ENCODE measurements at places on chromosomes 2 and 18. TPM values are rescaled to one million over a fixed set of nuclear protein-coding genes. Genes with fewer than 3 reads are reported as not detected.

The DOK6 gene
- 2.1 TPM for total RNA-seq

The SPDYA gene
- 0.78 TPM for total RNA-seq

The WNT10A gene
- total RNA-seq = 0.20 TPM

The NFU1 gene
- 74.2 TPM for total RNA-seq

The EEF1B2 gene
- total RNA-seq = 766 TPM

The PSMA8 gene
- not detected for total RNA-seq

The ZNF385B gene
- 1.3 TPM for total RNA-seq

The GAL3ST2 gene
- not detected for total RNA-seq

DNA sequence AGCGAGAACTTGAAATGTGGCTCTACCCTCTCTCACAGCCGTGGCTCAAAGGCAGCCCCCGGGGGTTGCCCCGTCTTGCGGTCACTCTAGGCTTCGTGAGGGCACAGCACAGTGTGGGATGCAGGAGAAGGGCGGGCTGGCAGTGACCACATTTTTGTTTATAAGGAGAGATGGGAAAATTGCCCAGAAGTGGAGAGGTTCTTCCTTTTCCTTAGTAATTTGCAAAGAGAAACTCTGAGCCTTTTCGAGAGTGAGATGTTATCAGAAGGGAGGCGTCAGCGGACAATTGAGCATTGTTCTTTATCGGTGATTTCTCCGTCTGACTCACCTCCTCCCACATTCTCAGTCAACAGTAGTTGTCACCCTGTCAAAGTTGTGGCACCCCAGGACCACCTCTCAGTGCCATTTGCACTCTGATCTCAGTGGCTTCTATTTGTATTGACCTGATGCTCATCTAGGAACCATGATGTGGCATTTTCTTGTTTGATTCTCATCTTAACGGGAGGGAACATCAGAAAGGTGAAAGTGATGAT lies 89.6 kb downstream of the ACAA2 start:
- H3K27ac ChIP-seq = peak overlapping the region; percentile 63
- no peaks in the 10 kb centered on the region for H3K27me3 ChIP-seq
- peak; percentile 54 for DNase-seq

DNA sequence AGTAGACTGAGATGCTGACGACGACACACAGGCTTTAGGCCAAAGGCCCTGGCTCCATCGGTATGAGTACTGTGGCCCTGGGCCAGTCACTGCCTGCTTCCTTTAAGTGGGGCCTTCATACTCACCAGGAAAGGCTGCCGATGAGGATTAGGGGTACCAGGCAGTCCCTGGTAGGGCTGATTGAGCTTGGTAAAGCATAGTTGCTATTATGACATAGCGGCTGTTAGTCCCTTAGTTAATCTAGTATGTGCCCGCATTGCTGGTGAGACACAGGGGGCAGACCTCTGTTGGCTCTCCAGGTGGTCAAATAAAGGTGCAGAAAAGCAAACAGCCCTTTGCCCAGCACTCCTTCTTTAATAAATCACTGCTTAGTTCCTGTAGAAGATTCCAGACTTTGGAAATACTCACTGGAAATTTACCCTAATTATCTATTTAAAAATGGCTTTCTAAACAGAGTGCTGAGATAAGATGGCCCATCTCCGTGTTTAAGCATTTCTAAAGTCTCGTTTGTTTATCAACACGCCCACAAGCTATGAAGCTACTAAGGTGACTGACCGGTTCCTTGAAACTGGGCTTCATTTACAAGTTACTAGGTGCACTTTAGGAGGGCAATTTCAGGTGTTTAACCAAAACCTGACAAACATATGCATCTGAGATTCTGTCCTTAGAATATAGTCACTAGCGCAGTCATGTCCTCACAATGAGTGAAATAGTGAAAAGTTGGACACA lies 8.7 kb upstream of the BIN1 start:
- no peak overlapping the region for H3K27ac ChIP-seq
- no peaks in the 10 kb centered on the region for H3K36me3 ChIP-seq
- DNase-seq = no peak
- H3K4me3 ChIP-seq = no peak overlapping the region
- H3K4me1 ChIP-seq = no peaks in the 10 kb centered on the region

DNA sequence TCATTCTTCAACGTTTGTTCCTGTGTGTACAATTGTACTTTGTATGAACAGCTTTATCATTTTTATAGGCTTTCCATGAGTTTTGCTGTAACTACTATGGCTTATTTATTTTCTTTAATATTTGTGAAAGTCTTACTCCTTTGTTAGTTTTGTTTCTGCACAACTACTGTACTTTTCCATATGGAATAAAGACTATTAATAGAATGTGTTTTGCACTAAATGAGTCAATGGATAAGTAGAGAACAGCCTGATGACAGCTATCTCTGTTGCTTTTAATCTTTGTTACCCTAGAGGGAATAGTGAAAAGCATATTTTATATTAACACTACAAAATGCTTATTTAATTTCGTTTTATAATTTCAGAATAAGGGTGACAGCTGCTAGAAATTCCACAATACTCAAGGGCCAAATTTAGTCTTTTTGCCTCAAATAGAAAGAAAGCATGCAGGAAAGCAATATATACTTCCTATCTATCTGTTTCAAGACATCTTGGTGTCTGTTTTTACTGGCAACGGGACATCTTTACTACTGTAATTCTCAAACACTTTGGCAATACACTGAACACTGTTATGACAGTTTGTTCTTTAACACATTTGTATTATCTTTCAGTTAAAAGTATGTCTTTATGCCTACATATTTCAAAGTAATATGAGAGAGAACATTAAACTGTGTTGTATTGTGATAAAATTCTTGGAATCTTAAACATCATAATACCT lies 53.9 kb downstream of the WDSUB1 start:
- H3K4me3 ChIP-seq = no peak overlapping the region
- H3K27me3 ChIP-seq = no peaks in the 10 kb centered on the region
- no peak overlapping the region for H3K27ac ChIP-seq
- no peak for DNase-seq

DNA sequence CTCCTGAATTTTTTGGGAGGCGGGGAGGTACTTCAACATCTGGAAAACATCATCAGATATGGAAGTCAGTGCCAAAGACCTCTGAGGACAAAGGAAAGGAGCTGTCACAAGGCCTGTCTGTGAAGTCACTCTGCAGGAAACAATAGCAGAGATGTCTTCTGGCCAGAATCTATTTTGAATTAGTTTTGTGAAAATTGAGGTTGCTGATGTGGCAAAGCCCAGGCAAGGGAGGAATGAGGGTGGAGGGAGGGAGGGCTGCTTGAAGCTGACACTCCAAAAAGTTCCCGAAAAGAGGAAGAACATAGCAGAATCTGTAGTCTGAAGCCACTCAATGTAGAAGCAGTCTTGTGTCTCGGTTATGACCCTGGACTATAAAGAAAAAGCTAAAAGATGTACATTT lies 151.1 kb upstream of the LHCGR start:
- H3K27ac ChIP-seq = no peak overlapping the region
- no peaks in the 10 kb centered on the region for H3K36me3 ChIP-seq
- H3K4me1 ChIP-seq = no peaks in the 10 kb centered on the region
- no peaks in the 10 kb centered on the region for H3K27me3 ChIP-seq

- H3K36me3 ChIP-seq = no peaks in the 10 kb centered on the region
- H3K27me3 ChIP-seq = no peaks in the 10 kb centered on the region
- no peak overlapping the region for H3K27ac ChIP-seq
- H3K4me1 ChIP-seq = no peaks in the 10 kb centered on the region
Measured at GRCh38 chr18:53701697-53702096, 522.8 kb downstream of the MBD2 start.

DNA sequence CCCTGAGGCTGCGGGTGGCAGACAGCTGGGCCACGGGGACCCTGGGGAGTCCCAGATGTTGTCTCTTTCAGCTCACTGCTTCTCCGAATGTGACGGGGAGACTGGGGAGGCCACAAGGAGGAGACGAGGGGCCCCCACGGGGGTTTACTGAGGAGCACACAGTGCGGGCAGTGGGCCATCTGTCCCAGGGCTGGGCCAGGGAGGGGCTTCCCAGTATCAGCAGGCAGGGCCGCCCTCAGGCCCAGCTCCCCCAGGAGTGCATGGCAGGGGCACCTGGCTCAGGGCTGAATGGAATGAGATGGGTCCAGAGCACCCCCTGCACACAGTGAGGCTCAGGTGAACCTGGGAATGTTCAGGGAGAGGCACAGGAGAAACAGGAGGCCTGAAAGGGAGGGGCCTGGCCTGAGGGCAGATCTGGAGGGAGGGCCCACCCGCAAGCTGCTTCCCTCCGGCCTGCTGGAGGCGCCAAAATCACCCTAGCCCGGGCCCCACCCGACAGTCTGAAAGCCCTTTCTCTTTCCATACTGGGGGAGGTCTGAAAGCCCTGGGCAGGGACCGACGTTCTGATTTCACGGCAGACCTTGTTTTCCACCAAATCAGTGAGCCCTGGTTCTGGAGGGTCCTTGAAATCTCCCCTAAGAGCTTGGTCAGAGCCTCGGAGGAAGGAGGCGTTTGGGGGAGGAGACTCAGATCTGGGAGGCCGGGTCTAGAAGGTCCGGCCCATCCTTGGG lies 35.5 kb upstream of the PTMA start:
- peaks cover 52% of the 10 kb centered on the region for H3K4me1 ChIP-seq
- no peaks in the 10 kb centered on the region for H3K27me3 ChIP-seq
- H3K27ac ChIP-seq = peak overlapping the region; percentile 94
- no peak overlapping the region for H3K4me3 ChIP-seq

DNA sequence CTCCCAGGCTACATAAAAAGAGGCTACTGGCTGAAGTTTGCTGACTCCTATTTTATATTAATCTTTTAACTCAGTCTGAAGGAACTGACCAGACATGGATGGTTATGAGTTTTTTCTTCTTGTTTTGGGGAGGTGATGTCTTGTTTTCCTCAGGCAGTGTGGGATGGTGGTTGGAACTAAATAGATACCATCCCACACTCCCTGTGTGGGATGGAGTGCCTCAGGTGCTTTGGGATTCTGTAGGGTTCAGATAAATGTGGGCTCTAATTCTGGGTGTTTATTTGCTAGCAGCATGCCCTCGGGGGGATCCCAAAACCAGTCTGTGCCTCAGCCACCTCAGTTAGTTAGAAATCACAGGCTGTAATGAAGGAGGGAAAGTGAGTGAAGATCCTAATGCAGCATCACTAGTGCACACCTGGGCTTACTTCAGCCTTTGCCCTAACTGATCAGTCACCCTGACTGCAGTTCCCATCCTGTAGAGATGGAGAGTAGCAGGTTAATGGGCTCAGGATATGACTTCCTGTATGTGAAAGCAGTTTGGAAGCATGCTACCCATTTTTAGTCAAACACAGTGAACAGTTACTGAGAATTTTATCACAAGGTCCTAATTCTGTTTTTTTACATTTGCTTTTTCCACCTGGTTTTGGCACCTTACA lies 132.2 kb downstream of the SPTBN1 start:
- no peak for DNase-seq
- H3K36me3 ChIP-seq = no peaks in the 10 kb centered on the region
- H3K4me1 ChIP-seq = peaks cover 14% of the 10 kb centered on the region
- H3K27ac ChIP-seq = no peak overlapping the region
- H3K27me3 ChIP-seq = no peaks in the 10 kb centered on the region

- no peak for DNase-seq
- H3K27me3 ChIP-seq = no peaks in the 10 kb centered on the region
- no peaks in the 10 kb centered on the region for H3K4me1 ChIP-seq
- H3K36me3 ChIP-seq = no peaks in the 10 kb centered on the region
- H3K4me3 ChIP-seq = no peak overlapping the region
Measured at GRCh38 chr2:181348107-181348837, 108.9 kb upstream of the ITGA4 start.

DNA sequence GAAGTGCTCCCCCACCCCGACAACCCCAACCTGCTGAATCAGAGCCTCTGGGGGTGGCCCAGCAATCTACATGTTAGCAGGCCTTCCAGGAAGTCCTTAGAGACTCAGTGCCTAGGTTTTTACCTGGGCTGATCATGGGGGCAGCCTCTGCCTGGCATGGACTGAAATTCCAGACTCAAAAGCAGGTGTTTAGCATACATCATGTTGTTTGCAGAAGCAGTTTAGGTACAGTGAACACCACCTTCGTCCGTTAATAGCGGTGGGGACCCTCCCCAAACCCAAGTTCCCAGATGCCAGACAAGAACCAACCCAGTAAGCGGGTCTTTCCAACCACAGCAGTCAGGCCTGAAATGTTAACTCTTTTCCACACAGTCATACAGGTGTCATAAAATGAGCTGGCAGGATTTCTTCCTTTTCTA lies 26.4 kb upstream of the GALR1 start:
- H3K27ac ChIP-seq = no peak overlapping the region
- no peaks in the 10 kb centered on the region for H3K27me3 ChIP-seq
- no peaks in the 10 kb centered on the region for H3K4me1 ChIP-seq
- H3K4me3 ChIP-seq = no peak overlapping the region
- H3K36me3 ChIP-seq = no peaks in the 10 kb centered on the region

DNA sequence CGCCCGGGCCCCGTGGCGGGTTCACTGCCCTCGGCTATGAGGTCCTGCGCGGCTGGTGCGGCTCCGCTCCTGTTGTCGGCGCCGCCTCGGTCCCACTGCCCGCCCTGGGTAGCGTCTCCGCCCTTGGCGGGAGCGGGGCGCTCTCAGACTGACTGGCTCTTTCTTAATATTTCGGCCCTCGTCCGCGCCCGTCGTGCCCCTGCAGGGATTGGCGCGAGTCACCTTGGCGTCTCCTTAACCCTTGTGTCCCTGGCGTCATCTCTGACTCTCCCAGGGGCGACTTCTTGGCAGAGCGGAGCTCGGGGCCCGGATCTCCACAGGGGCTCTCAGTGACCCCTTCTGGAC lies 1.3 kb downstream of the PTMA start:
- H3K4me1 ChIP-seq = peaks cover 35% of the 10 kb centered on the region
- H3K36me3 ChIP-seq = peaks cover 7% of the 10 kb centered on the region
- peak; percentile 74 for DNase-seq
- H3K4me3 ChIP-seq = peak overlapping the region; percentile 99
- peak overlapping the region; percentile 100 for H3K27ac ChIP-seq

DNA sequence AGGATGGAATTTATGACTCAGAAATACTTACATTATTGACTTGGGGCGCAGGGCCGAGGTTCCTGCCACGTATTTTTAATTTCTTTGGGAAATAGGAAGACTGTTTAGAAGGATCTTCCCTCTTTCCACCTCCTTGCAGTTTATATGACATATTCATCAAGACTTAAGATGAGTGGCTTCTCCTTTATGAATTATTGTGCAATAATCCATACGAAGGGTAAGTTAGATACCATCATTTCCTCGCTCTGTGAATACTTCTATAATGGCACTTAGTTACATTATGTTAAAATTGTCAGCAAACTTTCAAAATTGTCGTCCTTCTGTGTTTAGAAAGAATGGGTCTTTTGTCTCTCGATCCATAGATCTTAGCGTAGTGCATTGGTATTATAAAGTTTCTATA lies 328.8 kb upstream of the UBE2E3 start:
- H3K27ac ChIP-seq = no peak overlapping the region
- H3K36me3 ChIP-seq = no peaks in the 10 kb centered on the region
- H3K4me3 ChIP-seq = no peak overlapping the region
- no peaks in the 10 kb centered on the region for H3K27me3 ChIP-seq

GRCh38 chr2:78251708-78252107 lies 729.5 kb upstream of the LRRTM4 start:
- H3K27me3 ChIP-seq = no peaks in the 10 kb centered on the region
- no peaks in the 10 kb centered on the region for H3K36me3 ChIP-seq
- no peak for DNase-seq
- no peak overlapping the region for H3K4me3 ChIP-seq

GRCh38 chr2:159985656-159986055 lies 76.8 kb downstream of the PLA2R1 start:
- no peaks in the 10 kb centered on the region for H3K36me3 ChIP-seq
- DNase-seq = no peak
- peaks cover 46% of the 10 kb centered on the region for H3K4me1 ChIP-seq
- no peak overlapping the region for H3K4me3 ChIP-seq

All from thyroid gland (tissue), 4 donors.